ENCODE measurements at places on chromosomes 5 and 9. TPM values are rescaled to one million over a fixed set of nuclear protein-coding genes. Genes with fewer than 3 reads are reported as not detected.

Gene GPR150
- total RNA-seq, result 1.3 TPM

DNA sequence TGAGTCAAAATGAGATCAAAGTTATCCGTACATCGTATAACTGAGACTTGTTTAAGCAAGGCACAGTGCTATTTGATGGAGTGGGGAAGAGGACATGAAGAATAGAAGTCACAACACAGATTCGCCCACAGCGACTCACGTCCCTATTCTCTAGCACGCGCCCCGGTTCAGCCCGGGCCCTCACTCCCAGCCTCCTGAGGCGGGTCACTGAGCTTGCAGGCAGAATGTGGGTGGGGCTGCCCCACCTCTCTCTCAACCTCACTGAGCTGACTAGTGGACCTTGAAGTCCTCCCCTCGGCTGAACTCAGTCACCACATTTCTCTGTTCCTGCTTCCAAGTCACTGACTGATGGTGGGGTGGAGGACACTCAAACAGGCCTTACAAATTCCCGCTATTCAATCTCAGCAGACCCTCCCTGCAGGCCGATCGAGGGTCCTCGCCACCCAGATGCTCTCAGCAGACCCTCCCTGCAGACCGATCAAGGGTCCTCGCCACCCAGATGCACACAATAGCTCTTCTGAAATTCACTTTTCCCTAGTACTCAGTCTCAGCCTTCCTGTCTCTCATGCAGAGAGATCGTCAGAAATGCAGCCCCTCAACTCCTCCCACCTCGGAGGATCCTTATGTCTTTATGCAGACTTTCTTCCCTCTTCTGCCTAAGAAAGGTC is 12.9 kb downstream of the GLDC start:
- DNase-seq, result peak; percentile 87

DNA sequence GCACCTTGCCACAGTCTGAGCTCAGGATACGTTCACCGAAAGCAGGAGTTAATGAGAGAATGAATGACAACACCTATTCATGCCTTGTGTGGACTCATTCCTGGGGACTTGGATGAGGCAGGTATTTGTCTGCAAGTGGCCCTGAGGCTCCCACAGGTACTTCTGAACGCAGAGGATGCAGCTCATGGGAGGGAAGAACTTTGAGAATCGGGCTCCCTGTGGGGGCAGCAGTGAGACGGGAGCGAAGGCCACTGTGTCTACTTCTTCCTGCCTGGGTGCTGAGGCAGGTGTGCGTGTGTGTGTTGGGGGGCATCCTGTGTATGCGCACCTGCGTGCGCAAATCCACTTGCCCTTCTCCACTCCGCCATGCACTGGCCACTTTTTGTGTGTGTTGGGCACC is 42.2 kb downstream of the PTPN3 start:
- no peak for DNase-seq

DNA sequence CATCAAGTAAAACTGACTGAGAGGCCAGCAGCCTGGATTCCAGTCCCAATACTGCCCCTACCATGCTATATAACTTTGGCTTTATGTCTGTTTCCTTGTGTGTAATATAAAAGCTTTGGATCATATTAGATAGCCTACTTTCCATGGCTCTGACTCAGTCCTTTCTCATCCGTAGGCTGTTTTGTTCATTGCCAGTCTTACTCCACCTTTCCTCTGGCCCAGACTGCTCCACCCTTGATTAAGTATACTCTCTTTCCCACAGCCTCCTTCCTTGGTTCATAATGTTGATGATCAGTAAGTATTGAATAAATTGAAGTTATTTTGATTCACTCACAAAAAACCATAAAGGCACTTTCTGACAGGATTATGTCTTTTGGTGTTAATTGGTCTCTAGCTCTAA is 1.5 kb upstream of the MRPS30 start:
- no peak for DNase-seq

DNA sequence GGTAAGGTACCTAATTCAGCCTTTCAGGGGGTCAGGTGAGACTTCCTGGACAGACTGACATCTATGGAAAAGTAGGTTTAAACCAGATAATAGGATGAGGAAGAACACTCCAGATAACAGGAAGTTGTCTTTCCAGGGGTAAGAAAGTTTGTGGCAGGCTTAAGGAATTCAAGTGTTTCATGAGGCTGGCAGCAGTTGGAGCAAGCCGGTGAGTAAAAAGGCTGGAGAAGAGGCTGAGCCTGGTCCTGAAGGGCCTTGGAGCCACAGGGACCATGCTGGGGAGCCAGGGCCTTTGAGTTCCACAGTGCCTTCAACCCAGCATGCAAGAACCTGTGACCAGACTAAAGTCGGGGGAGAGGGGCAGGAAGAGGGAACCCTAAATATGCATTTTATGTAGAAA is 353.4 kb downstream of the SPOCK1 start:
- no peak for DNase-seq

DNA sequence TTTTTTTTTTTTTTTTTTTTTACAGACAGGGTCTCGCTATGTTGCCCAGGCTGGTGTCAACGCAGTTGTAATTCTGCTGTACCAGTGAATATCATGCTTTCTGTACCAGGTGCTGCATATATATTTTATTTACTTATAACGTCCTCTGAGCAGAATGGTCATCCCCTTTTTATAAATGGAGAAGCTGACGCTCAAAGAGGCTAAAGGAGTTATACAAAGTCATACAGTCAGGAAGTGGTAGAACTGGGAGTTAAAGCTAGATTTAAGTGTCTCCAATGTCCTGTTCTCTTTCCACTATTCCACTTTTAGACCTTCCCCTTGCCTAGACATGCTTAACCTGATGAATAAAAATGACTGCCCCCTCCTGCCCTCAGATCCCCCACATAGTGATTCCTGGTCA is 1.2 kb upstream of the SIL1 start:
- DNase-seq, result no peak

DNA sequence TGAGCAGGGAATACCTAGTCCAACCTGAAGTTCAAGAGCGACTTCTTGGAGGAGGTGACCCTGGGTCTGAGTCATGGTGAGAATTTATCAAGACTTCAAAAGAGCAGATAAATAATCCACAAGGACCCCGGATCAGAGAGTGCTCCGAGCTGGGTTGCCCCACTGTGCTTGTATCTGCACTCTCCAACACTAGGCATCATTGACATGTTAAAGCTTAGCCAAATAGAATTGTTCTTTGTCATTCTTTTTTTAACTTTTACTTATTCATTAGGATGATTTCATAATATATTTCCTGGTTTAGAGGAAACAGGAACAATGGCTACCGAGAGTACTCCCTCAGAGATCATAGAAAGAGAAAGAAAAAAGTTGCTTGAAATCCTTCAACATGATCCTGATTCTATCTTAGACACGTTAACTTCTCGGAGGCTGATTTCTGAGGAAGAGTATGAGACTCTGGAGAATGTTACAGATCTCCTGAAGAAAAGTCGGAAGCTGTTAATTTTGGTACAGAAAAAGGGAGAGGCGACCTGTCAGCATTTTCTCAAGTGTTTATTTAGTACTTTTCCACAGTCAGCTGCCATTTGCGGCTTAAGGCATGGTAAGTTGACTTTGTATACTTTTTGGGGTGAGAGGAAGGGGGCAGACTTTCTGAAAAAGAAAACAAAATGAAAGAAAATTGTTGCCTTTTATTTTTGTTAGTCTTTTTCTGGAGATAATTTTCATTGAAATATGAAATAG is at the start of gene CARD6:
Gene CARD6 (plus strand): TSS at position 300 of the 738 bp plus-strand sequence. CDS start 16 bp downstream, at position 316.
- DNase-seq, result no peak
